ENCODE measurements at places on chromosomes 4 and X. TPM values are rescaled to one million over a fixed set of nuclear protein-coding genes. Genes with fewer than 3 reads are reported as not detected.

DNA sequence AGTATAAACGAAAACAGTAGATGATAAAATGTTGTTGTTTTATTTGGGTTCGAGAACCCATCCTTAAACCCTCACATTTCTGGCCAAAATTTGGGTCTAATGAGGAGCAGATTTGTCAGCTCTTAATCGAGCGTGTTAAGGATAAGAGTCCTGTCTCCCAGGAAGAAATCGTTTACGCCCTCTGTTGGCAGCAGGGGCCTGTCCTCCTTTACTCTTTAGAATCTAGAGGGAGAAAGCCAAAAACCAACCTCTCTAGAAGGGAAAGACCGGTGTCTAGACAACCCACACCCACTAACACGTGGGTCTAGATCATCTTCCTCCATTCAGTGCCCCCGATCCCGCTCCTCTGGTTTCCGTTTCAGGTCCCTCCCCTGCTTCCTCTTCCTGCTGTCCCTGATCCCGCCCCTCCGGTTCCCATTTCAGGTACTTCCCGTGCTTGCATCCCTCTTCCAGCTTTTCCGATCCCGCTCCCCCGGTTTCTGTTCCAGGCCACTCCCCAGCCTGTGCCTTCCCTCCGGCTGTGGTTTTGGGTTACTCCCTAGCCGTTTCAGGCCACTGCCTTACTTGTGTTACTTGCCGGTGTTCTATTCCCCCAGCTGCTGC, 339.1 kb downstream of the PAPSS1 start:
- DNase-seq = peak; percentile 71

Gene RBM46
- total RNA-seq = not detected

GRCh38 chrX:47208108-47208507, 10.4 kb upstream of the CDK16 start:
- DNase-seq = no peak

- no peak for DNase-seq
Observed at GRCh38 chrX:97895751-97896150, 1012.0 kb downstream of the RPA4 start.

DNA sequence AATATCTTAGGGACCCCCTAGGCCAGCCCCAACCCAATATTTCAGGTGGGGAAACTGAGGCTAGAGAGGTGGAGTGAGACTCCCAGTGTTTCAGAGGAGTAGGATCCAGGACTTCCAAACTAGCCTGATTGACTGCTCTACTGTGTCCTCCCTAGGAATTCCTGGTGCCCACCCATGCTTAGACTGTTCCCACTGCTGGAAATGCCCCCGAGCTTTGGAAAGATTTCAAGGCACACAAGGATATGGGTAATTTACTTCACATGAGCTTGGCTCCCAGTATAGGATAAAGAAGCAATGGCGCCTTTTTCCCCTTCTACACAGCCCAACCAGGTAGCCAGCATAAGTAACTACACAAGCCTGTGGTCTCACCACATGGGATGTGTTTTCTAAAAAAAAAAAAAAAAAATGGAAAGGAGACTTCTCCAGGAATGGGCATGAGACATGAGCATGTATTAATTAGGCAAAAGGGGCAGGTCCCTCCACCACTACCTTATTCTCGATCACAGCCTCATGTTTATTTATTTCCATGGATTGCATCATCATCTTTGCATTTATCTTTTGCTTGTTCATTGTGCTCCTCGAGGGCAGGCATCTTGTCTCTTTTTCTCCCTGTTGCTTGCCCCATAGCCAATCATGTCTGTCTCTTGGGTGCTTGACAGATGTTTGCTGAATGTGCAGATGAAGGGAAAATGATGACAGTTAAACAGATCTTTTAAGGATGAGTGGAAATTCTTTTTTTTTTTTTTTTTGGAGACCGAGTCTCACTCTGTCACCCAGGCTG, 66.7 kb downstream of the DRD5 start:
- DNase-seq = no peak

Gene UTP3
- total RNA-seq = 15.0 TPM

Gene TCEAL4
- total RNA-seq = 38.1 TPM

- no peak for DNase-seq
Observed at GRCh38 chr4:169485086-169485485, 127.3 kb downstream of the NEK1 start.

DNA sequence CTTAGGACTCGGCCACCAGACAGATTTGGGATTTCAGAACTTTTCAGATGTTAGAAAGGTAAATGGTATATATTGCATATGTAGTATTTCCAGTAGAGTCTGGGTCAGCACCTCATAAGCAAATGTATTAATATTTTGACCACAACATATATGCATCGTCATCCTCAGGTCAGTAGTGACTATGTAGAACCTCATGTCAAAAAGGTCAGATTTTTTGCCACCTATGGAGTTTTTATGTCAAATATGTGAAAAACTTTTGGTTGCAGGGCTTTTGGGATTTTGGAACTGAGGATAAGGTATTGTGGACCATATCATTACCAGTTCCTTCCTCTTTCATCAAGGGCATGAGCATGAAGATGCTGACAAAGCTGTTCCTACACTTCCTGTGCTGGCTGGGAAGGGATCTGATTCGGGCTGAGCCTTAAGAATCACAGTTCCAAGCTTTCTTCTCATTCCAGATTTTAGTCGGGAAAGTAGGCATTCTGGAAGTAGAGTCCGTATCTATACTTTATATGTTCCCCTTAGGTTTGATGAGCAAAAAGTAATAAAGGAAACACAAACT, 183.0 kb upstream of the PGRMC2 start:
- DNase-seq = no peak

GRCh38 chr4:156638334-156638733, 333.3 kb downstream of the PDGFC start:
- peak; percentile 31 for DNase-seq

Gene TLR3
- 7.0 TPM for total RNA-seq

GRCh38 chr4:159197260-159197884, 94.5 kb downstream of the RAPGEF2 start:
- no peak for DNase-seq

DNA sequence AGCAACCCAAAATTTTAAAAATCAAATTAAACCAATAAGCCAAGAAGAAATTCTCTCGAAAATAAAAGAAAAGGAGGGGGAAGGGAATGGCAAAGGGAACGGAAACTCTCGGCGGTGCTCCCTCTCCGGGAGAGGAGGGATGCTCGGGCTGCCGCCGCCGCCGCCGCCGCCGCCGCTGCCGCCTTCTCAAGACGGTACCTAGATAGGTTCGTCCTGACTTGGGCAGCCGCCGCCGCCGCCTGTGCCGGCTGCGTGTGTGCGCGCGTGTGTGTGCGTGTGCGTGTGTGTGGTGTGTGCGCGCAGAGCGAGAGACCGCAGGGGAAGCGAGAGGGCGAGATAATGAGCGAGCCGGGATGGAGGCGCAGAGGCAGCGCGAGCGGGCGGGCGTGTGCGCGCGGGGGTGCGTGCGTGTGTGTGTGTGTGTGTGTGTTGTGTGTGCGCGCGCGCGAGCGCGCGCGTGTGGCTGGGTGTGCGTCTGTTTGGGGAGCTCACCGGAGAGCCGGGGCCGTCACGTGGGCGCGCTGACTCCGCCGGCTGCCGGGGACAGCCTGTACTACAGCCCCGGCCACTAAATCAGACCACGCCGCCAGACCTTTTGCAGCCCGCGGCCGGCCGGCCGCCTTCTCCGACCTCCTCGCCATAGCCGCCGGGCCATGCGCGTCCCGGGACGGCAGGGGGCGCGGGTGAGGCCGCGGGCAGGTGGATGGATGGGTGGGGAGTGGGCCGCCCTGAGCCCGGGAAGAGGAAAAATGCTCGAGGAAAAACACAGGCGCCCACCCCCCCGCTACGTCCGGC, 111.6 kb downstream of the DHX15 start:
- DNase-seq = peak; percentile 69

DNA sequence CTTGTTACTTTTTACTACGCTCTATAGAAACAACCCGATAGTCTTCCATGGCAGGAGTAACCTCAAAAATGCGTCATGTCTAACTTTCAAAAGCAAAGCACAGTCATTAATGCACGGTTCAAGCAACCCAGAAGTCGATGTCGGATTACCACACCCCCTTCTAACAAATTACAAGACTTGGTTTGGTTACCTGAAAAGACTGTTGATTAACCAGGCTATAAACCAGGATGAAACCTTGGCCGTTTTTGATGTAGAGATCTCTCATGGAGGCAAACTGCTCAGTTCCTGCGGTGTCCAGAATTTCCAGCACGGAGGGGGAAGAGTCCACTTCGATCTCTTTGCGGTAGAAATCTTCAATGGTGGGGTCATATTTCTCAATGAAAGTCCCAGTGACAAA, 2.4 kb downstream of the RAP2C start:
- DNase-seq = peak; percentile 17
